Left ventricle myocardium inferior (tissue), 1 donor: ENCODE measurements at places on chromosomes 16 and 17. TPM values are rescaled to one million over a fixed set of nuclear protein-coding genes. Genes with fewer than 3 reads are reported as not detected.
A peak's percentile ranks its signal among the peaks of the same experiment; 100 is the strongest.

NPIPB12 gene
- 13.8 TPM for total RNA-seq

TANC2 gene
- 9.0 TPM for total RNA-seq

- DNase-seq: no peak
Observed at GRCh38 chr17:63538693-63539595, 11.3 kb upstream of the DCAF7 start.

GRCh38 chr17:77279448-77280303, 138.9 kb downstream of the SEC14L1 start:
- DNase-seq: no peak

GRCh38 chr16:71927383-71927782, 32.1 kb downstream of the IST1 start:
- DNase-seq: peak; percentile 45

GRCh38 chr16:20515688-20516090, 60.5 kb downstream of the ACSM2B start:
- DNase-seq: no peak

DNA sequence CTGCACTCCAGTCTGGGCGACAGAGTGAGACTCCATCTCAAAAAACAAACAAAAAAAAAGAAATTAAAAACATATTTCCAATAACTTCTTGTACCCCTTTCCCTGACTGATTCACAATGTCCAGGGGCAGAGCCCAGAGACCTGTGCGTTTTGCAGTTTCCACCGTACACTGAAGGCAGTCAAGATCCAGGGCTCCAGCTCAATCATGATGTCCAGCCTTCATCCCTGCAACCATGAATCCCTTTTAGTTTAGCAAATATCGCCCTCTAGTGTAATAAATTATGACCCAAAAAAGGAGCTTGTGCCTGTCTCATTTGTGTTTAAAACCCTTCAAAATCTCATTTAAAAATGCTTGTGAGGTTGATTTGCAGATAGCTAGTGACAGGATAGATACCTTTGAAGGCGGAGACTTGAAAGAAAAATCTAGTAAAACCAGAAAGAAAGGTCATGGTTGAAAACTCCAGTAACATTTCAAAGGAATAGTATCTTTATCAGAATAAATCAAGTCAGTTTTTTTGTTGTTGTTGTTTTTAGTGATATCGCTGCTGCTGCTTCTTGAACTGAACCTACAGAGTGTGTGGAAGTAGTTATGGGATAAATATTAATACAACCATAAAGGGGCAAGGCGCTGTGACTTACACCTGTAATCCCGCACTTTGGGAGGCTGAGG, 3.7 kb upstream of the ERN1 start:
- DNase-seq: no peak

- DNase-seq: no peak
Observed at GRCh38 chr17:44273607-44274006, 5.7 kb upstream of the SLC4A1 start.

DNA sequence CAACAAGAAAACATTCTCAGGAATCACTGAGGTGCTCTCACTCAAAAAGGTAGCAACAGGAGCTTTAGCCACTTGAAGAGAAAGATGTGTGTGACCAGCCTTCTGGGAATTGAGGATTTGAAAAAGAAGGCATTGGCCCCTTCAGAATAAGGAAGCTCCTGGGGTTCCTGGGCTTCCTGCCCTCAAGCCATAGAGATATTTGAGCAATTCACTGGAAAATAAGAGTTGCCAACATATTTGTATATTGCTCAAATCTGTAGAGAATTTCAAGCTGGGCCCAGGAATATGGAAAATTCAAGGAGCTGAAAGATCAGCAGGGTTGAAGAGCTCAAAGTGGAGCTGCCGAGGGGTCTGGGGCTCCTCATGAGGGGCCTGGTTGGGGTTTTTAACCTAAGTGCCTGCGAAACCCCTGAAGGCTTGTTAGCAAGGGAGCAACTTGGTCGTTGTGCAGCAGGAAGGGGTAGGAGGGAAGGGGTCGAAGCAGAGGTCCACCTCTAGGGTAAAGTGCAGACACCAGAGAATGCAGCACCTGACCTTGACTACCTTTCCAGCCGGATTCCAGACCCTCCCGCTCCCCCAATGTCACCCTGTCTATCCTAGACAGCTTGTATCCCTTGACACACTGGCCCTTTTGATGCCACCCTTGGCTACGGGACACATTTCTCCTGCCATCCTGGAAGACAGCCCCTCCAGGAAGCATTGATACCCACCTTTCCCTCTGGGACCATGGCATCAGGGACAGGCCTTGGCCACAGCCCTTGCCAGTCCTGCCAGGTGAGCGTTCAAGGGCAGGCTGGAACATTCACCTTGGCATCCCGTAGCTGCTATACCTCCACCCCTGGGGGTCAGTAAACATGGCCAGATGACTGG, 67.6 kb upstream of the SREBF1 start:
- no peak for DNase-seq

- no peak for DNase-seq
Observed at GRCh38 chr16:74449470-74449869, 28.2 kb upstream of the CLEC18B start.

DNA sequence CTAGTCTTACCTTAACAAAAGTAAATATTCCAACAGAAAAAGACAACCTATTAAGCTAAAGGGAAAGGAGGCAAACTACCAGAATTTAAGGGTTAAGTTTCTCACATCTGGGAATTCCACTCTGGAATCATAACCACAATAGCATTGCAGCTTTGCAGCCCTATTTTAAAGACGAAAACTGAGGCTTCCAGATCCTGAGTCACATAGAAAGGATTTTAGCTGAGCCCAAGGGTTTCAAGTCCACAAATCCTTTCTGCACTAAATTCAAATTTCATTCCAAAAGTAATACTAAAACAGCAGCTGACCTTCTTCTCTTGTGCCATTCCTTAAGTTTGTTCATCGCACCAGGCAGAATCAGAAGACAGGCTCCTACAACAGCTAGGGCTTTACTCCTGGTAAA, 17.8 kb downstream of the XYLT1 start:
- DNase-seq: no peak
